ENCODE measurements at places on chromosomes 6 and 20.

GRCh38 chr6:169837529-169838250, 86.3 kb downstream of the ERMARD start:
- no peak for DNase-seq

GRCh38 chr6:15588971-15589634, 73.7 kb downstream of the DTNBP1 start:
- no peak for DNase-seq

- DNase-seq = peak; percentile 75
Observed at GRCh38 chr6:79719248-79719960, 88.3 kb downstream of the SH3BGRL2 start.

DNA sequence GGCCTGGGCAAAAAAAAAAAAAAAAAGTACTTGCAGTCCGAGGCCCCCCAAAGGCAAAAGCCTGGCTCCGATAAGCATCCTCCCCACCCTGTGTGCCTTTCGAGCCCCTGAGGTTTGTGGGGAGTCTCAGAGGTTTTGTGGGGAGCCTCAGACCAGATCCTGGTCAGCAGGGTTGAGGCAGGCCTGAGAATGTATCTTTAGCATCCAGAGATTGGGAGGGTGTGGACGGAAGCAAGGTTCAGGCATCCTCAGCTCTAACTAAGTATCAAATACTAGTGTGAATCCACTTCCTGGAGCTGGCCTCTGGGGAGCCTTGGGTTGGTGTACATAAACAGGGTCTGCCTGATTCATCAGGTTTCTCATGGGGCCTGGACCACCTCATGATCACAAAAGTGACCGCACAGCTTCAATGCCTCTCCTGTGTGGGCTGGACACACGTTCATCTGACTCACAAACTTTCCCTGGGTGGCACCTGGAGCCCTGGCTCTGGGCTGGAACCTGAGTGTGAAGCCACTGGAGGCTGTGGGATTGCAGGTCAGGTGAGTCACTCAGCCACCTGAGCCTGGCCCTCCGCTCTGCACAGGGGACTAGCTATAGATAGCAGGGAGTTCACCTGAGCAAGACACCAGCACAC, 24.4 kb downstream of the PCMTD2 start:
- DNase-seq = no peak
